Central memory CD4-positive, alpha-beta T cell (primary cell): ENCODE measurements at places on chromosomes 4 and X.

DNA sequence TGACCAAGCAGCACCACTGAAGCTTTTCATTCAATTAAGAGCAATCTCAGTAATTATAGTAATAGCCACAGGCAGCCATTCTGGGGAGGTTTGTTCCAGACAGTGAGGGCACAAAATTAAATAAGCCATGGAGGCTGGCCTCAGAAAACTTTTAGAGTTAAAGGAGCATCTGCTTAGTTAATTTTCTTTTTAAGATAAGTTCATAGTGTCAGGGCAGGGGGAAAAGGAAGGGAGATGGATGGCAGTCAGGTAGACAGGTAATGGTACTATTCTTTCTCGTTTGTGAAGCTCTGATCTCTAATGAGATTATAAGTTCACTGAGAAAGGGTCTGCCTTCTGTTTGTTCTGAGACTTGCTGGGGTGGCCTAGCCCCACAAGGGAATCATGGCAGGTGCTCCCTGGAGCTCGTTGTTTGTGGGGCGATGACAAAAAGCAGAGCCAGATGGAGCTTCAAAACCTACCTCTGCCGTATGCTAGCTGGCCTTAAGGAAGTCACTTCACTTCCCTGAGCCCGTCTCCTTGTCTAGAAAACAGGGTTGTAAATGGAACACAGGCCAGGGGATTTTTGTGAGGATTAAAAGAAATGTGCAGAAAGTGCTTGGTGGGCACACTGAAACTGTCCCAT is 44.6 kb upstream of the FGFBP2 start:
- DNase-seq = no peak

DNA sequence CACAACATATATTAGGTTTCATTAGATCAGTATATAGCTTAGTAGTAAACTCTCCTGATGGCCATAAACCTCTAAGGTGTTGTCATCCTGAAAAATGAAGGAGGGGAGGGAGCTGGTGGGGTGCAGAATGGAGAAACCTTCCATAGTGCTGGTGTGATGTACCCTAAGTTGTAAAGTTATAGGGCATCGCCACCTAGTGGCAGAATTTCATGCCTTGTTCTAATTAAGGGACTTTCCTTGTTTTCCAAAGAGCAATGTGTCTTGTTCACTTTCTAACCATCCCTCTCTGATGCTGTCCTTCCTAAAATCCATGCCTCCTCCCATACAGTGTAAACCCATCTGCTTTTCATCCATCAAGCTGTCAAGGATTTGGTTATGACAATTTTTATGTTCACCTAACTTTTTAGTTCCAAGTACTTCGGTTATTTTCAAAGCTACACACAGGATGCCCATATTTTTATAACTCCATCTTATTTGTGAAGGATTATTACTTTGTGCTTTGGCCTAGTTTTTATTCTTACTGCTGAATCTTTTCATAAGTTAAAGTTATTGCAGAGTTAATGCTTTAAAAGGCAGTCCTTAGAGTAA is 4.5 kb downstream of the NBDY start:
- peak; percentile 43 for DNase-seq

- DNase-seq = no peak
These were observed 30.2 kb downstream of the EDNRA start for GRCh38 chr4:147510962-147511668.

GRCh38 chr4:108170631-108171338 is 2.1 kb upstream of the LEF1 start:
- peak; percentile 5 for DNase-seq

DNA sequence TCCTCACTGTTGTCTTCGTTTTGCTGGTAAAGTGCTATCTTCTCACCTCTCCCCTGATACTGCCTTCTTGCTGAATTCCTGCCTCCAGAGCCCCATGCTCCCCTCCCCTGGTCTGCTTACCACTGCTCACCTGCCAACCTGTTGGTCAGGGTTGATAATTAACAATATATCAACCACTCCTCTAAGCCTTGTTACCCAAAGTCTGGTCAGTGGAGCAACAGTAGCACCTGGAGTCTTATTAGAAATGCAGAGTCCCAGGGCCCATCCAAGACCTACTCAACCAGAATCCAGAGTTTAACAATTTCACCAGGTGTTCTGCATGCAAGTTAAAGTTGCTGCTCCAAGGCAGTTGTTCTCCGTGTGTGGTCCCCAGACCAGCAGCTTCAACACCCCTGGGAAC is 55.0 kb downstream of the EFNB1 start:
- no peak for DNase-seq

- no peak for DNase-seq
These were observed 44.2 kb downstream of the CLCN3 start for GRCh38 chr4:169664615-169665014.
